Upper lobe of right lung (tissue), 1 donor: ENCODE measurements at places on chromosomes 4 and X.

DNA sequence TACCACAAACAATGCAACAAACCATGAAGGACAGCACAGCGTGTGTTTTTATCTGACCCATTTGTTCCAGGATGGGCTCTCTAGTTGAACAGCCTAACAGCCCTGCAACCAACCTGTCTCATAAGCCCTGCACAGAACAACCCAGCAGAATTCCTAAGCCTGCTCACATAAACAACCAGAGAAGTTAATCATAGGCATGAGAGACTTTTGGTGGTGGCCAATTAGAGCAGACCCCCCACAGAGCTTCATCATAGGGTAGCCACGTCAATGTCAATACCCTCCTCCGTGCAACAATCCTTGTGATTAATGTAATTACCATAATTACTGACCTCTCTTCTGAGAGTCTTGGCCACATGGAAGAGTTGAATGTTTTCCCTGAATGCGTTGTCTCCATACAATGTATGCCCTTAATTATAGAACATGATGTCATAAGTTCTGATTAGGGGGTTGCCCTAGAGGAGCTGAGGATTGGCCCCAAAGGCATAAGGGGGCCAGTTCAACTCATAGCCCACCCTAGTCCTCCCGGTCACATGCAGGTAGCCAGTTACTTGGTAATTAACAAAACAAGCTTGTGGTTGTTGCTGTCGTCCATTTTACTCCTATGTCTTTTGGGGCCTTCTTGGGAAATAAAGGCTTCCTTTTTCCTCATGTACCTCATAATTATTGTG is 92.7 kb downstream of the SYNPO2 start:
- no peak for DNase-seq

DNA sequence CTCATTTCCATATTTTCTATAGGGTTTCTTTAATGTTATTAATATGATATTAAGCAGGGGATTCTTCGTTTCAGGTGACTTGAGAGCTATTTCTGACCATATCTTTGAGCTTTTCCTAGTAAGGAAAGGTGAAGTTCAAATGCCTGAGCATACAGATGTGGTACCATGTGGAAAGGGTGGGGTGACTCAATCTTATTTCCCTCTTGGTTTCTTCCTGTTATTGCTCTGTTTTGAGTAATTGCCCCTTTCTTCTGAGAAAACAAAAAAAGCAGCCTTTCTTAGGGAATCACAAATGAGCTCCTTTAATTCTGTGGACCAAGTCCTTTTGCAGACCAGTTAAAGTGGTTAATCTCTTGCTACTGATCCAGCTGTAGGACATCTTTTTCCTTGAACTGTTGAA is 41.0 kb upstream of the AGA start:
- no peak for DNase-seq

- no peak for DNase-seq
Measured at GRCh38 chr4:149345424-149345823, 470.2 kb downstream of the IQCM start.

GRCh38 chr4:166816890-166817289 is 417.4 kb downstream of the SPOCK3 start:
- no peak for DNase-seq
